ENCODE measurements at places on chromosomes 1 and 21. TPM values are rescaled to one million over a fixed set of nuclear protein-coding genes. Genes with fewer than 3 reads are reported as not detected.

DNA sequence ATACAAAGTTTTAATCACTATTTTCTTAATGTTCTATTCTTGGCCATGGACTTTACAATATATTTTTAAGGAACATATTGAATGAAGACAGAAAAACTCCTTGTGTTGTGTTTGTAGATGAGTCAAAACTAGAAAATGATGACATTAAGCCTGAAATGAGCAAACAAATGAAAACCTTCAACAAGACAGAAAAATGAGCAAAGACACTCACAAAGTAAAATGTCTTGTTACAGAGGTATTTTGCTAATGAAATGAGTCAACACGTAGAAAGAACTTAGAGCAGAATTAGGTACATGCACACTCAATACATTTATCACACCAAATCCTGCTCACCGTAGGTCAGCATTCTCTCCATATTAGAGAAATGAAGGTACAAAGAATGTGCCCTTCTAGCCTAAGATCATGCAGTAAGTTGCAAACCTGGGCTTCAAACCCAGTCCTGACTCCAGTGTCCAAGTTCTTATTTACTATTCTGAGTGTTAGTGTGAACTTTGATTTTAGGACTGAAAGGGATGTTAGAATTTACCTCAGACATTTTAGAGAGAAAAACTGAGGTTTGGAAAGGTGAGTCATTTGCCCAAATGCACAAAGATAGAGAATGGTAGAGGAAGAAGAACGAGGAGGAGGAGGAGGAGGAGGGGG is 133.9 kb upstream of the SGIP1 start:
- DNase-seq: no peak

DNA sequence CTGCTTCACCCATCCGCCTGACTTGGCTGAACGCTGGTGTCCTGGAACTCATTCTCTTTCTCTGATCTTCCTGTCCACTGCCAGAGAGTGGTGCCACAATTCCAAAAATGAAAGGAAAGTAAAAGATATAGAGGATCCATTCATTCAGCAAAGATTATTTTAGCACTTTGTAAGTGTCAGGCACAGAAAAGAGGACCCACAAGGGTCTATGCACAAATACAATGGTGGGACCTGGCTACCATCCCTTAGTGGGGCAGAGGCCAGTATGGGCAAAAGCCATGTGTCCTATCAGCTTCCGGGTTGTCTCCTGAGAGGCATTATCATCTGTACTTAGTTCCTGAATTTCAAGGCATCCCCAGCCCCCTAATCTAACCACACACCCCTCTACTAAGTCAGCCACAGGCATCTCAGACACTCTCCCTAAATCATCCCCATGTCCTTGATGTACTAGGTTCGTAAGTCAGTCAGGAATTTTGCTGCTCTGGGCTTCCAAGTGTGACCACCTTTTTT is 19.0 kb downstream of the SSR2 start:
- no peak for DNase-seq

PTPRU gene
- 80.4 TPM for total RNA-seq

RPS6KA1 gene
- total RNA-seq: 48.1 TPM

DNA sequence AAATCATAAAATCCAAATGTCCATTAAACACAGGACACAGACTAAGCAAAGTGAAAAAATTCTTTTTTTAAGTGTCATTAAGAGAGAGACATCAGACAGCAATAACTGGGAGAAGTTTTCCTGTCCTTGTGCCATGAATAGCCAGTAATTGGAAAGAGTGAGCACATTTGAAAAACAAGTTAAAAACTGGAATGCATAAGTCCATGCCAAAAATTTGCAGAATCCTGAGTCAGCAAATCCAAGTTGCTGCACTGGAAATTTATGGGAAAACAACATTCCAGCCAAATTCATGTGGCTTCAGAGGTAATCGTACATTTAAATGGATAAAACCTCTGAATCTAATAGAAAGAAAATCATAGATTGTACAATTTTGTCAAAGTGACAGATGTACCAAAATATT is 291.4 kb downstream of the LRRC40 start:
- DNase-seq: no peak

- no peak for DNase-seq
Observed at GRCh38 chr1:95876276-95876675, 642.3 kb downstream of the RWDD3 start.

- DNase-seq: no peak
Observed at GRCh38 chr1:56397811-56398231, 181.5 kb downstream of the PLPP3 start.

DNA sequence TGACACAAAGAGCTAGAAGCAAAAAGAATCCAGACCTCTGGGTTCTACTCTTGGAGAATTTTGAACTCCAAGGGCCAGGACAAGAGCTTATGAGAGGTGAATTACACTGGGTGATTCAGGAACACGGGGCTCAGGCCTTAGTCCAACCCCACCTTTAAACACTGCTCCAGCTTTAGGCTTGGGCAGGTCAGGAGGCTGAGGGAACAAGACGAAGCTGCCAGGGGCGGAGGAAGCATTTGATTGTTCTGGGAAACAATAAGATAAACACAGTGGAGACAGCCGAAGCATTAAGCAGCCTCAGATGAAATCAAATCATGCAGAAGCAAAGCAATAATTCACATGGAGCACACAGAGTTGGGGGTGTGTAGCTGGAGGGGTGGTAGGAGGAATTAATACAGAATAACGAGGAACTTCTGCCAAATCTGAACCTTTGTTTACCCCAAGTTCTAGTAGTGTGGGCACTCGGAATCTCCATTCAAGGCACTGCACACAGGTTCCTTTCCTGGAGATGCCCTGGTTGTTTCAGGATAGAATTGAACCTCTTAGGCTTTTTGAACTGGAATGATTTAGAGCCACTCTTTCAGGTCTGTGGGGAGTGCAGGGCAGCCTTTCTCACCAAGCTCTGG is 93.2 kb downstream of the PLXNA2 start:
- no peak for DNase-seq

DNA sequence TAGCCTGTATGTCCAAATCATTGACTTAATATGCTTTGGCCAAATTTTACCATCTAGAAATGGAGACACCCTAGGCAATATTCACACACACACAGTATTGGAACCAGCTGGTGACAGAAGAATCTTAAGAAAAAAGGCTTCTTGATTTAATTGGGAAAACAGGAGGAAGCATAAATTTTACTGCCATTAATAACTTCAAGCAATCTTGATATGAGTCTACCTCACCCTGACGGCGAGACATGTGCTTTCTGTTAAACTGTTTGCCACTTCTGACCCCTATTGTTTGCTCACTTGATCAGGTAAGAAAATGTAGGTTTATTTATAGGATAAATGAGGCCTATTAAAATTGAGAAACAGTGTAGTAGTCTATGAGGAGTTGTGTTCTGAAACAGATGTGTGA is 73.2 kb downstream of the KIFAP3 start:
- DNase-seq: no peak

DNA sequence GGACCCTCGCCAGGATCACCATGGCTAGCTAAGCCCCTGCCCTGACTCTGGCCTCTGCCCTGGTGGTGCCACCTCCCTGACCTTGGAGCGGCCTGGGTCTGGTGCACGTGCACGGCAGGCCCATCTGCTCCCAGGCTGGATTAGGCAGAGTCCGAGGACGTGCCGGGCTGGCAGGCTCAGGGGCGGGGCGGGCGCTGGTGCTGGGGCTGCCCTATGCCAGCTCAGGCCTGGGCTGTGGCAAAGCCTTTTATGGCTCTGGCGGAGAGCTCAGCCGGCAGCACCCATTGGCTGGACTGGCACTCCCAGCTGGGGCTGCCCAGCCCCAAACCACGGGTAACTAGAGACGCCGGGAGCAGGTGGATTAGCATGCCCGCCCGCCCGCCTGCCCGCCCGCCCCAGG is 17.1 kb upstream of the EDN2 start:
- DNase-seq: no peak

- DNase-seq: peak; percentile 34
Observed at GRCh38 chr1:221101807-221102605, 222.8 kb downstream of the HLX start.

Measured in kidney epithelial cell (primary cell).